ENCODE measurements at places on chromosomes 2 and 18. TPM values are rescaled to one million over a fixed set of nuclear protein-coding genes. Genes with fewer than 3 reads are reported as not detected.

The SERPINB2 gene
- total RNA-seq, result 0.05 TPM

The CTLA4 gene
- total RNA-seq, result not detected

The IHH gene
- total RNA-seq, result 0.22 TPM

The AQP4 gene
- not detected for total RNA-seq

The ERMN gene
- not detected for total RNA-seq

The GPR155 gene
- total RNA-seq, result 0.35 TPM

The IL18RAP gene
- not detected for total RNA-seq

The ALPI gene
- total RNA-seq, result not detected

The ESCO1 gene
- 9.2 TPM for total RNA-seq

The STPG4 gene
- not detected for total RNA-seq

The WDR33 gene
- total RNA-seq, result 23.1 TPM

The TWIST2 gene
- total RNA-seq, result 15.4 TPM

The KCNG2 gene
- not detected for total RNA-seq

The SCYGR4 gene
- not detected for total RNA-seq

The CHRND gene
- not detected for total RNA-seq

The SANBR gene
- 13.2 TPM for total RNA-seq

The CBLN2 gene
- 0.05 TPM for total RNA-seq

The TRABD2A gene
- 9.7 TPM for total RNA-seq

The UCN gene
- 1.6 TPM for total RNA-seq

The LRRC30 gene
- not detected for total RNA-seq

The SKA1 gene
- 12.0 TPM for total RNA-seq

The ERCC3 gene
- 47.7 TPM for total RNA-seq

The HS6ST1 gene
- 11.5 TPM for total RNA-seq

The GALNT13 gene
- 9.9 TPM for total RNA-seq

The UPP2 gene
- total RNA-seq, result not detected

The RDH14 gene
- 36.9 TPM for total RNA-seq

The KATNAL2 gene
- 3.3 TPM for total RNA-seq

The C2orf66 gene
- total RNA-seq, result 0.06 TPM

The RAD51AP2 gene
- not detected for total RNA-seq

The PROKR1 gene
- total RNA-seq, result not detected

The MAP3K19 gene
- not detected for total RNA-seq

Data from A549 treated with CORT108297 at 1 μM for 4 hours (cell line).